ENCODE measurements at places on chromosomes 13 and 19. TPM values are rescaled to one million over a fixed set of nuclear protein-coding genes. Genes with fewer than 3 reads are reported as not detected.

- no peak for DNase-seq
- no peaks in the 10 kb centered on the region for H3K4me1 ChIP-seq
- no peak overlapping the region for H3K27ac ChIP-seq
- no peaks in the 10 kb centered on the region for H3K36me3 ChIP-seq
- peaks cover 23% of the 10 kb centered on the region for H3K27me3 ChIP-seq
Measured at GRCh38 chr13:59441596-59442280, 722.0 kb downstream of the DIAPH3 start.

DNA sequence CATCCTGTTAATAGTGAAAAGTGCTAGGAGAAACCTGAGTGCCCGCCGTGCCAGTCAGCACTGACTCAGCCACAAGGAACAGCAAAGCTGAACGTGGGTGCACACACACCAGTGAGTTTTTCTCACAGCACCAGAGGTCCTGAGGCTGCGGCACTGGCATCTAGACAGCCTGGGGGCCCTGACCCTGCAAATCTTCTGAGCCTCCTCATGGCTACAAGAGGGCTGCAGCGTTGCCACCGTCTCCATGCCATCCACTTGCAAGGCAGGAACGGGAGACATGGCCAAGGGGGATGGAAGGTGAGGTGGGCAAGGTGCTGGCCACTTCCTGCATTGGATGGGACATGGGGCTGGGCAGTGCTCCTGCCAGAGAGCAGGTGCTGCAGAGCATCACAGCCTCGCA lies 211.2 kb upstream of the SOX1 start:
- no peak overlapping the region for H3K27ac ChIP-seq
- DNase-seq = no peak
- H3K36me3 ChIP-seq = no peaks in the 10 kb centered on the region
- H3K4me1 ChIP-seq = no peaks in the 10 kb centered on the region
- peaks cover 7% of the 10 kb centered on the region for H3K27me3 ChIP-seq

- no peaks in the 10 kb centered on the region for H3K36me3 ChIP-seq
- peaks cover 6% of the 10 kb centered on the region for H3K4me1 ChIP-seq
Measured at GRCh38 chr19:407511-408440, 1.2 kb downstream of the C2CD4C start.

GRCh38 chr19:5585461-5586299 lies 17.9 kb upstream of the TINCR start:
- H3K27ac ChIP-seq = peak overlapping the region; percentile 73
- H3K27me3 ChIP-seq = no peaks in the 10 kb centered on the region
- H3K4me3 ChIP-seq = no peak overlapping the region

DNA sequence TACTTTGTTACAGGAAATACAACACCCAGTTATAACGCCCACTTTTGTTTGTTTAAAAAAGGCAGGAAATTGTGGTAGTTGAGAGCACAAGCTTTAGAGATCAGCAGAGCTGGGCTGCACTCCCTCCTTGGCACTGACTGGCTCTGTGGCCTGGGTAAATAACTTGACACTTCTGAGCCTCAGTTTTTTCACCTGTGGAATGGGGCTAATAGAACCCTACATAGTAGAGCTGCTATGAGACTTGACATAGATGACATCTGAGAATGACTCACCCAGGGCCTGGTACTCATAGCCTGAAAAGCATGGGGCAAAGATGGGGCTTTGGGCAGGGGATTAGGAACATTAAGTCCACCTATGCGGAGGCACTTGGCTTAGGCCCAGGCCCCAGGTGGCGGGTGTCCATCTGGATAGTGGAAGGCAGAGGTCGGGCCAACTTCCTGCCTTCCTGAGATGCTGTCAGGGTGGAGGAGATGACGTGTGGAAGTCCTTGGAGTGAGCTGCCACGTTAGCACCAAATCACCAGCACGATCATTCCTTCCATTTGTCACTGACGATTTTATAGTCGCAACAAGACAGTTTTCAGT lies 159.1 kb downstream of the KATNAL1 start:
- peaks cover 4% of the 10 kb centered on the region for H3K36me3 ChIP-seq
- no peaks in the 10 kb centered on the region for H3K27me3 ChIP-seq
- peak; percentile 43 for DNase-seq
- H3K4me3 ChIP-seq = no peak overlapping the region
- H3K4me1 ChIP-seq = peaks cover 81% of the 10 kb centered on the region

GRCh38 chr13:86856991-86857390 lies 814.2 kb upstream of the SLITRK5 start:
- no peak for DNase-seq
- H3K4me1 ChIP-seq = no peaks in the 10 kb centered on the region
- H3K36me3 ChIP-seq = no peaks in the 10 kb centered on the region
- H3K4me3 ChIP-seq = no peak overlapping the region
- H3K27ac ChIP-seq = no peak overlapping the region

DNA sequence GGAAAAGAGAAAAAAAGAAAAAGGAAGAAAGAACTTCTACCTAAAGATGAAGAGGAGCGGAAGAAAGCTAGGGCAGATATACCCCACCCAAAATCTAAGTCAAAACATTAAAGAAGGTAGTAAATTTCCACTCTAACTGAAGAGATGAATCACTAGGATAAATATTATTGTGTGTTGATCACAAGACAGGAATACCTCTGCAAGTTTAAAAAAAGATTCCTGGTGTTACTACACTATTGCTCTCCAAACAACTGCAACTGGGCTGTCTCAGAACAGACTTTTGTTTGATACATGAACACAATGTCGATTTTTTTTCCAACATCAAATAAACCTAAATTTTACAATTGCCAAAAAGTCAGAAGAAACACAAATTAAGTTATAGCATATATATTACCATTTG lies 6.8 kb downstream of the HSPH1 start:
- H3K27ac ChIP-seq = no peak overlapping the region
- H3K36me3 ChIP-seq = peaks cover 46% of the 10 kb centered on the region
- peaks cover 34% of the 10 kb centered on the region for H3K4me1 ChIP-seq
- DNase-seq = no peak

DNA sequence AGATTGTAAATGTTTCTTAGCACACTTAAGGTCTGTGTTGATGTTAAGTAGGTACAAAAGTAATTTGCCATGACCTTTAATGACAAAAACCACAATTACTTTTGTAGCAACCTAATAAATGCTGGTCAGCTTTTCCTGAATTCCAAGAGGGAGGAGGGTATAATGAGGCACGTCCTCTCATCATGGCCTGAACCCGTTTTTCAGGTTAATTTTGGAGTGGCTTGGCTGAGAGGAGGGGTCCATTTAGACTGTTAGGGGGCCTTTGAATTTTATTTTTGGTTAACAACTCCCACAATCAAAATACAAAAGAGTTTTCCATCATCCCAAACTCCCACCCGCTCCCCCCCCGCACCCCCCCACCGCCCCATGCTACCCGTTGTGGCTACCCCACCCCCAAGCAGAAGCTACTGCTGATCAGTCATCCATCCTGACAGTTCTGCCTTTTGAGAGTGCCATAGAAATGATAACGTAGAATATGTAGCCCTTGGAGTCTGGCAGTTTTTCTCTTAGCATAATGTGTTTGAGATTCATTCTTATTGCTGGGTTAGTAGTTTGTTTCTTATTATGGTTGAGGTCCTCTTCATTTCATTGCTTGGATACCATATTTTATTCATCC lies 14.4 kb upstream of the PLEKHF1 start:
- peaks cover 4% of the 10 kb centered on the region for H3K27me3 ChIP-seq
- no peak for DNase-seq
- no peaks in the 10 kb centered on the region for H3K36me3 ChIP-seq
- H3K27ac ChIP-seq = no peak overlapping the region

DNA sequence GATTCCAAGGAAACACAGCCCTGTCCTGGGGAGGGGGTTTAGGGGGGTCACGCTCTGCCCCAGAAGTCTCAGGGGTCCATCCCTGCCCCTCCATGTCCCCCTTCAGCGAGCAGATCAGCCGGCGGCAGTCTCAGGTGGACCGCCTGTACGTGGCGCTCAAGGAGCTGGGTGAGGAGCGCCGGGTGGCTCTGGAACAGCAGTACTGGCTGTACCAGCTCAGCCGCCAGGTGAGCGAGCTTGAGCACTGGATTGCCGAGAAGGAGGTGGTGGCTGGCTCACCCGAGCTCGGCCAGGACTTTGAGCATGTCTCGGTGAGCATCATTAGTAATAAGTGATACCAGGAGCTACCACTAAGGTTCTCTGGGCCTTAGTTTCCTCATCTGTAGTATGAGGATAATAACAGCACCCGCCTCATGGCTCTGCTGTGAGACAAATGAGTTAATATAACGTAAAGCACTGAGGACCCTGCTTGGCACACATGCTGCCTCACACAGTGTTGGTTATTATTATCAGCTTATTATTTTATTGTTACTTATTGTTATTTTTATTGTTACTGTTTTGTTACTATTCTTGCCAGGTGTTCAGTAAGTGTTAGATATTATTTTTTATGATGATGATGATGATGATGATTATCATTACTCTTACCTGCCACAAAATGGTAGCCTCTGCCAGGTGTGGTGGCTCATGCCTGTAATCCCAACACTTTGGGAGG lies 20.5 kb upstream of the SHKBP1 start:
- H3K27me3 ChIP-seq = peaks cover 34% of the 10 kb centered on the region
- no peak overlapping the region for H3K4me3 ChIP-seq
- peaks cover 3% of the 10 kb centered on the region for H3K4me1 ChIP-seq
- H3K36me3 ChIP-seq = no peaks in the 10 kb centered on the region

The FUT2 gene
- not detected for total RNA-seq

The FLT3LG gene
- total RNA-seq = 28.4 TPM

The C13orf42 gene
- not detected for total RNA-seq

The CD22 gene
- 2.0 TPM for total RNA-seq

The KL gene
- total RNA-seq = 0.36 TPM

The KIR2DL4 gene
- not detected for total RNA-seq

The PTPRH gene
- total RNA-seq = not detected

The IZUMO4 gene
- total RNA-seq = 13.1 TPM

The ZNF433 gene
- 0.52 TPM for total RNA-seq
